BJ (cell line): ENCODE measurements at places on chromosomes 7 and 10. TPM values are rescaled to one million over a fixed set of nuclear protein-coding genes. Genes with fewer than 3 reads are reported as not detected.

GRCh38 chr7:97499204-97499603, 232.7 kb upstream of the TAC1 start:
- DNase-seq = no peak

DNA sequence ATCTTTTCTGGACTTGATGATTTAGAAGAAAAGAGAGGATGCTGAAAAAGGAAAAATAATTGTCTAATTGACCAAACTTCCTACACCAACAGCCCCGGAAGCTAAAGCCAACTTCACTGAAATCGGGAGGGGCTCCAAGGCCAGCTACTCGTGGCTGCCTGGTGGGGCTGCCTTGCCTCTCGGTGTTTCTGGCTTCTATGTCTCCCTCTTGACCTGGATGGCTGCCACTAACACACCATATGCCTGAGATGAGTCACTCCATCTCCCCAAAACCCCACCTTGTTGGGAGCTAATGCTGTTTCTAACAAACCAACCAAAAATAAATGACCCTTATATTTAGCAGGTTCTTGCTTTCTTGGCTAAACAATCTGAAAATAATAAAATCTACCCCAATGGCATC, 87.6 kb upstream of the AFAP1L2 start:
- DNase-seq = no peak

GRCh38 chr10:103680869-103681236, 174.5 kb downstream of the SH3PXD2A start:
- no peak for DNase-seq

DNA sequence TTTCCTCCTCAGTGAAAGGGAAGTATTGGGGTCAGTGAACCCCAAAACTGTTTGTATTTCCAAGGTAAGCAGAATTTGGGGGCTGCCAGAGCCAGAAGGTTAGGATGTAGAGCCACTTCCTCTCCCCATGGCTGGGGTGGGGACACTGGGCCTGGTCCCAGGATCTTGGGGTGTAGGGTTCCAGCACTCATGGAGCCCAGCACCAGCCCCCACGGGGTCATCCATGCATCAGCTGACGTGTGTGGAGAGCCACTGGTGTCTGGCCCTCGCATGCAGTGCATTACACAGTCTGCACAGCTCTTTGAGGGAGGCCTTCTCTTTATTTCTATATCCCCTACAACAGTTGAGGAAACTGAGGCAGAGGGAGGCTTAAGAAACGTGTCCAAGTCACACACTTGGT, 91.4 kb downstream of the ZMIZ1 start:
- DNase-seq = no peak

DNA sequence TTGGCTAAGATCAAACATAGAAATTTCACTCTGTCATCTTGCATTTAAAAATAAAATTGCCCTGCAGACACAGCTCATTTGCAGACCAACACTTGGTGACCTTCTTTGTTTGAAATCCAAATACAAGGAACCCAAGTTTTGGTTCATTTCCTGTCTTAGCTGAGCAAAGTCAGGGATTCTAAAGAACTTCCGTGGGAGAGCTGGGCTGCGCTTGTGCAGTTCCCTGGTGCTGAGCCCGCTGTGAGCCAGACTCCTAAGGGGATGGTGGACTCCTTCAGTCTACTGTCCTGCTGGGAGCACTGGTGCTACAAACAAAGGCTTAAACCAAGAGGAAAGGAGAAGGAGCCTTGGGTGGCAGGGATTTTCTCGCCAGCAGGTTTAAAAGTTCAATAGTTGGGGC, 60.0 kb downstream of the MYOF start:
- DNase-seq = no peak

GRCh38 chr10:24305551-24306506, 96.9 kb downstream of the KIAA1217 start:
- no peak for DNase-seq

DNA sequence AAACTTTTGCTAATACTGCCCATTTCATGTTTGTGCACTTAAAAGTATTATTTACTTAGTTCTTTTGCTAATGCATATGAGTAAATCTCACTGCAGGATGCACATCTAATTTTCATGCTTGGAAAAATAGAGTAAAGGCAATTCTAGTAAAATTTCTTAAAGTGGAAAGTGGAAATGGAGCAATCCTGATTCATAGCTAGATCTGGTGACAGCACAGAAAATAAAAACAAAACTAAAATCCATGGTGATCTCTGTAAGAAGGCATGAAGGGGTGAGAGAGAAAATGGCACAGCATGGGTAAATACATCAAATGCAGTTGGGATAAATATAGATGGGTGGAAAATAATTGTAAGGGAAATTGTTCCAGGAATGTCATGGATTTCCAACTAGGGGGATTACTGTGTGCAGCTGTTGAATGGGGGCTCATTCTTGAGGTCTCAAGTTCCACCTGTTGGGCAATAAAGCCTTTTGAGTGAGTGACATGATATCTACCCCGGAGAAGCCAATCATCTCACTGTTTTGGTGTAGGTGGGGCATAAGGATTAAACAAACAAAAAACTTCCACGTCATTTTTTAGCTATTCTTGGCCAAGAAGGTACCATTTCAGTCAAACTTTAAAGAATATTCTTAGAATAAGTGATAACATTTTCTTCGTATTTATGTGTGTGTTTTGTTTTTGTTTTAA, 1.7 kb upstream of the MCU start:
- no peak for DNase-seq

The SFTPA1 gene
- polyA plus RNA-seq = not detected in 2 replicates

The FGFR2 gene
- polyA plus RNA-seq = 0.18 and 0.26 TPM in 2 replicates

The PIK3AP1 gene
- 0.04 and 0.06 TPM in 2 replicates for polyA plus RNA-seq

The CYP3A7 gene
- not detected in 2 replicates for polyA plus RNA-seq

The SORCS1 gene
- polyA plus RNA-seq = 0.01 and 0.07 TPM in 2 replicates

The CDK6 gene
- polyA plus RNA-seq = 29.2 and 29.8 TPM in 2 replicates

The HECW1 gene
- polyA plus RNA-seq = 2.1 and 2.9 TPM in 2 replicates
